ENCODE measurements at places on chromosomes 6 and 20. TPM values are rescaled to one million over a fixed set of nuclear protein-coding genes. Genes with fewer than 3 reads are reported as not detected.

The MYBL2 gene
- total RNA-seq, result 11.6 TPM

DNA sequence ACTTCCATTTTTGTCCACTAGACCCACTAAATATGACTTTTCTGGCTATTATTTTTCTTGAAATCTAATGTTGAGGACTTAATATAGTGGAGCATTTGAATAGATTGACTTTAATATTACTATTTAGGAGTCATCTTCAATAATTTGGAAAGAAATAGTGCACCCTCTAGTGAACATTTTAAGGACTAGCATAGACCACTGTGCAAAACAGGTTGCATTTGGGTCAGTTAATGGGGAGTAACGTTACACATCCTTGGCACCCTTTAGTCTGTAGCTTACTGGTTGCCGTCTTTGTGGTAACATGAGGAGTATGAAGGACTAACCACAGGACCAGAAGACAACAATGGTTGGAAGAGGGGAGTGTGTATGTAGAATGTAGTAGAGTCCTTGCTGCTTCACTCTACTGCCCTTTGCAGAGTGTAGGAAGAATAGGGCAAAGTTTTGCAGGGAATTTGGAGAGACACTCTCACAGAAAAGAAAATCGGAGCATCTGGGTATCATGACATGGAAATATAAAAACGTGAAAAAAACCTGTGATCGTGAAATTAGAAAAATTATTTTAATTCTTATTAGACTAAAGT lies 25.2 kb downstream of the RFPL4B start:
- no peaks in the 10 kb centered on the region for H3K27me3 ChIP-seq
- DNase-seq, result no peak
- H3K27ac ChIP-seq, result no peak overlapping the region
- no peaks in the 10 kb centered on the region for H3K4me1 ChIP-seq
- H3K36me3 ChIP-seq, result no peaks in the 10 kb centered on the region
- H3K4me3 ChIP-seq, result no peak overlapping the region

- peak overlapping the region; percentile 21 for H3K4me3 ChIP-seq
- H3K27me3 ChIP-seq, result no peaks in the 10 kb centered on the region
- H3K27ac ChIP-seq, result peak overlapping the region; percentile 99
- no peaks in the 10 kb centered on the region for H3K4me1 ChIP-seq
- DNase-seq, result peak; percentile 69
Measured at GRCh38 chr20:53597030-53597482, 3.4 kb upstream of the ZNF217 start.

The ETV7 gene
- 0.74 TPM for total RNA-seq

The SLC17A2 gene
- total RNA-seq, result not detected

GRCh38 chr20:32344835-32345506 lies 13.2 kb upstream of the ASXL1 start:
- no peaks in the 10 kb centered on the region for H3K27me3 ChIP-seq
- no peak for DNase-seq
- H3K36me3 ChIP-seq, result no peaks in the 10 kb centered on the region

DNA sequence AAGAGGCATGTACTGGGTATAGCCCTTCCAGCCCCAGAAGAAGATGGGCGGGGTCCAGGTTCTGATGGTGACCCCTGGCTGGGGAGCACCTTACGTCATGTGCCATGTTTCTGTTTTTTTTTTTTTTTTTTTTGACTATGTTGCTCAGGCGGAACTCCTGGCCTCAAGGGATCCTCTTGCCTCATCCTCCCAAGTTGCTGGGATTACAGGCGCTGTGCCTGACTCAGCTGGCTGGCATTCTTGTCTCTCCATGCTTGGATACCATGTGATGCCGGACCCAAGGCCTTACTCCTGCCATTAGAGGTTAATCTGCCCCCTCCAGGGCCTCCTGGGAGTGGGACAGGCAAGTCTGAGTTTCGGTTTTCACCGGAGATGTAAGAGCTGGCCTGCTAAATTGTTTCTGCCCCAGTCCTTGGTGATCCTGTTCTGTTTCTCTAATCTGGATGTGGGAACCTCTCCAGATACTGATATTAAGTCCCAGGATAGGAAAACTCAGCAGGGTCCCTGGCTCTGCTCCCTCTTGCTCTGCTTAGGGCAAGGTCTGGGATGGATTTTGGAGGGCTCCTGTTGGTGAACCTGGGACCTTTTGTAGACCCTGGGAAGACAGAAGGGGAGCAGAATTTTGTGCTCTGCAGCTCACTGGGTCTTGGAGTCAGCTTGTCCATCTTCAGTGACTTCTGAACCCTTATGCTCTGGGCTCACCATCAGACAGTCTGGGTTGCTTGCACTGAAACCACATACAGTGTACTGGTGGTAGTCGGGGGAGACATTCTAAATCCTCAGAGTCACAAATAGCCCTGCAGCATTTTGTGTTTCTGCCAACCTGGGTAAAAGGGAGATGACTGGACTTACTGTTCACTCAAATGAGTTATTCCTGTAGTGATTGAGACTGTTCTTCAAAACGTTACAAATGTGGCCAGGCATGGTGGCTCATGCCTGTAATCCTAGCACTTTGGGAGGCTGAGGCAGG lies 45.1 kb downstream of the PTK7 start:
- peaks cover 6% of the 10 kb centered on the region for H3K4me1 ChIP-seq
- no peak for DNase-seq
- H3K36me3 ChIP-seq, result no peaks in the 10 kb centered on the region
- peak overlapping the region; percentile 33 for H3K27ac ChIP-seq
- H3K27me3 ChIP-seq, result no peaks in the 10 kb centered on the region

GRCh38 chr6:84453499-84453898 lies 226.1 kb upstream of the CEP162 start:
- no peak for DNase-seq
- no peaks in the 10 kb centered on the region for H3K36me3 ChIP-seq
- no peaks in the 10 kb centered on the region for H3K4me1 ChIP-seq
- H3K4me3 ChIP-seq, result no peak overlapping the region
- H3K27me3 ChIP-seq, result no peaks in the 10 kb centered on the region

The SOBP gene
- total RNA-seq, result 15.8 TPM

DNA sequence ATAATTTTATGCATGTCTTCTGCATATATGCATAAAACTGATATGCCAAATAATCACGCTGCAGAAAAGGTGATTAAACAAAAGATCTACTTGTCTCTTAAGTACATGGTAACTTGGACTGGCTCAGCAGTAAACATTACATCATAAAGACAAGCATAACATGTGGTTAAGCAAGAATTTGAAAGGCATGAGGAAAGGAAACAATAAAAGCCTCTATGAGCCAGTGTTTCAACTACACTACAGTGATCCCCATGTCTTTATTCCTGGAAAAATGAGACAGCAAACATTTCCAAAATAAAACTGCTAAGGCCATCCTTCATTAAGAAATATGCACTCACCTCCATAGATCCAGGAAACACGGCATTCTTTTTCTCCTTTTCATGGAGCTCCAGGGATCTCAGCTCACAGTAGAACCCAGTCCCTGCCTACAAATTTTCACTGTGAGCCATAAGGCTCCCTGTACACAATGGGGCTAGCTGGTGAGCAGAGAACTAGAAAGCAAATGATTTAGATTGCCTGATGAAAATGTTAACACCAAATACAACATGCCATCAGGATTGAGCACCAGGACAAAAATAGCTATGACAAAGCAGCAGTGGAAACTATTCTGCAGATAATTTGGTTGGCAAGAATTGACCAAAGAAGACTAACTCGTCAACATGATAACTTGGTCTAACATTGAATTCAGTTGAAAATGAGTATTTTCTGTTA lies 156.1 kb downstream of the COL21A1 start:
- H3K4me3 ChIP-seq, result no peak overlapping the region
- no peak for DNase-seq
- H3K4me1 ChIP-seq, result no peaks in the 10 kb centered on the region
- no peak overlapping the region for H3K27ac ChIP-seq

DNA sequence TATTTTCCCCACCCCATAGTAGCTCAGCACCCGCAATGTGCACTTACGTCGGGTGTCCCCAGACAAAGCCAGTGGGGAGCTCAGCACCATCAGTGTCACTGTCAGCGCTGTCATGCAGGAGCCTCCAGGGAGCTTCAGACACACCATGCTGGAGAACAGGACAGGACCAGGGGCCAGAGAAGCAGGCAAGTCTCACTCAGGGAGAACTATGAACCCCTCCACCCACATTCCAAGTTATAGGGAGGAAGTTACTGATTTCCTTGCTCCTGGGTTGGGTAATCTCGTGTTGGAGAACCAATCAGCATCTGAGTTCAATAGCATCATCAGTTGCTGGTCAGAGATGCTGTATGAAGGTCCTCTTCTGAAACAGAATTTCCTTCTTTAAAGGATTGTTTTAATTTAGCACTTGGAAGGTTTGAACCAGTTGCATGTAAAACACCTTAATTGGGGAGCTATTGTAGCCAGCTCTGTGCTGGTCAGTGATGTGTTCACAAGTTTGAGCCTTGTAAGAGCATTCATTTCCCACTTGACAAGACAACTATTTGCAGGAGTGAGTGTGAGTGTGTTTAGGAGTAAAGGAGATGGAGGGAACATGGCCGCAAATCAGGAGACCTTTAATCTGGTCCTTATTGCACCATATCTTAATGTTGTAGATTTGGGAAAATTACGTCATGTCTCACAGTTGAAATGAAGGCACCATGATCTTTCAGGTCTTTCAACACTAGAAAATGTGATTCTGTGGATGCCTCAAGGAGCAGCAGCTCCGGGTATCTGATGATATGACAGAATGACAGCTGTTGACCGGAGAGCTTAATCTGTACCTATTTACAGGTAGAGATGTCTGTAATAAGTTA lies at the start of gene HLA-DRB1:
TSS of gene HLA-DRB1 (minus strand) at position 253 of the 854 bp plus-strand sequence. CDS start at position 147, 106 bp downstream.
- H3K27me3 ChIP-seq, result no peaks in the 10 kb centered on the region
- no peak within 1 kb of the TSS for H3K27ac ChIP-seq
- H3K4me3 ChIP-seq, result no peak within 1 kb of the TSS
- DNase-seq, result no peak
- H3K4me1 ChIP-seq, result no peaks in the 10 kb centered on the region

GRCh38 chr20:41050361-41051008 lies 21.9 kb downstream of the TOP1 start:
- H3K27ac ChIP-seq, result no peak overlapping the region
- no peak for DNase-seq
- H3K4me1 ChIP-seq, result peaks cover 15% of the 10 kb centered on the region
- H3K27me3 ChIP-seq, result no peaks in the 10 kb centered on the region

The MYT1 gene
- total RNA-seq, result 0.74 TPM

The UST gene
- total RNA-seq, result 6.6 TPM

The TRAPPC3L gene
- not detected for total RNA-seq

- no peak overlapping the region for H3K4me3 ChIP-seq
- no peaks in the 10 kb centered on the region for H3K27me3 ChIP-seq
- no peak for DNase-seq
- no peaks in the 10 kb centered on the region for H3K36me3 ChIP-seq
Measured at GRCh38 chr6:3328145-3328544, 69.4 kb downstream of the PSMG4 start.

DNA sequence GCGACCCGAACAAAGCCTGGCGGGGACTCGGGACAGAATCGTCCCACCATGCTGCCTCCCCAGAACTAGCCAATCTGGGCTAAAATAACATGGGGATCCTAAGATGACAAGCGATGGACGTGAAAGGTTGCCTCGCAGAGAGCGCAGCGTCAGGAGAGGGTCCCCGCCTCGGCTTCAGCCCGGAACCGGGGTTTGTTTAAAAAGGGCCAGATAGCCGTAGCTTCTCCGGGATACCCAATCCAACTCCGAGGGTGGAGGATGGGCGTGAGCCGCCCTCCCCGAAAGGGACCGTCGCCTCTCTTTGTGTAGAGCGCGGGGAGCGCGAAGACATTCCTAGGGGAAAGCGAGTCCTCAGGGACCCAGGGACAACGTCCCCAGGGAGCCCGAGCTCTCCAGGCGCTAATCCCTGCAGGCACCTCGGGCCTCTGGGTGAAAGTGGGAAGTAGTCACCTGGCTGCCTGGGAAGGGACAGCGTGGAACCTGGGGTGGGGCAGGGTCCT lies 643 bp downstream of the CD24 start:
- H3K27me3 ChIP-seq, result no peaks in the 10 kb centered on the region
- H3K4me3 ChIP-seq, result peak overlapping the region; percentile 62
- no peaks in the 10 kb centered on the region for H3K4me1 ChIP-seq
- H3K36me3 ChIP-seq, result no peaks in the 10 kb centered on the region

DNA sequence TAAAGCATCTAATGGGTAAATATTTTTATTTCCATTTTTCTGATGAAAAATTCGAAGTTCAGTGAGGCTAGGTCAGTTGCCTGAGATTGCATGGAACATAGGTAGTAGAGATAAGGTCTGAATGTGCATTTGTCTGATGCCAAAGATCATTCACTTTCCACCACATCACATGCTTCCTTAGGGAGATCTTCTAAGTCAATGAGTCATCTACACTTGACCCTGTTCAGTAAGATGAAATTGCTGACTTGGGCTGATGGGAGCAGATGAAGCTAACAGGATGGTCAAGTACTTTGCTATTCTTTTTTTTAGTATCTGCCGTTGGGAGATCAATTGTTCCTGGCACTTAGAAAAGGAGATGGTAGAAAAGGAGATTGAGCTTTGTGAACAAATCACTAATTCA lies 511.3 kb downstream of the PHF3 start:
- no peaks in the 10 kb centered on the region for H3K36me3 ChIP-seq
- H3K4me1 ChIP-seq, result no peaks in the 10 kb centered on the region
- no peak overlapping the region for H3K4me3 ChIP-seq
- no peaks in the 10 kb centered on the region for H3K27me3 ChIP-seq
- DNase-seq, result no peak

DNA sequence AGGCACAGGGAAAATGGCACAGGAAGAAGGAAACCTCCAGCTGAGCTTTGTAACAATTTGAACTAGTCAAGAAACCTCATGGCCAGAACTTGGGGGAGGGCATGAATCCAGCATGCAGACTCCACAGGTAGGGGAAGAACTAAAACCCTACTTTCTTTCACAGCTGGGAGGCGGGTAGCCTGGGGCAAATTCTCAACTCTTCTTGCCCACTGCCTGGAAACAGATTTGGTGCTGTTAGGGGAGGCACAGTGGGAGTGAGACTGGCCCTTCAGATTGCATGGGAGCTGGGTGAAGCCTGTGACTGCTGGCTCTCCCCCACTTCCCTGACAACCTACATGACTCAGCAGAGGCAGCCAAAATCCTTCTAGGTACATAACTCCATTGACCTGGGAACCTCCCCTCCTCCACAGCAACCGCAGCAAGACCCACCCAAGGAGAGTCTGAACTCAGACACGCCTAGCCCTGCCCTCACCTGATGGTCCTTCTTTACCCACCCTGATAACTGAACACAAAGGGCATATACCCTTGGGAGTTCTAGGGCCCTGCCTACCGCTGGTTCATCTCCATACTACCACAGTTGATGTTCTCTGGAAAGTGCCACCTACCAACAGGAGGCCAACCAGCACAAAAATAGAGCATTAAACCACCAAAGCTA lies 37.2 kb upstream of the TRIM27 start:
- H3K27me3 ChIP-seq, result no peaks in the 10 kb centered on the region
- no peak overlapping the region for H3K27ac ChIP-seq
- no peak for DNase-seq
- H3K4me1 ChIP-seq, result no peaks in the 10 kb centered on the region
- H3K36me3 ChIP-seq, result no peaks in the 10 kb centered on the region
- no peak overlapping the region for H3K4me3 ChIP-seq

GRCh38 chr6:164085091-164086075 lies 670.9 kb downstream of the QKI start:
- H3K27me3 ChIP-seq, result no peaks in the 10 kb centered on the region
- H3K4me3 ChIP-seq, result no peak overlapping the region
- no peak for DNase-seq
- H3K27ac ChIP-seq, result no peak overlapping the region
- H3K4me1 ChIP-seq, result no peaks in the 10 kb centered on the region

The ARMC12 gene
- 4.4 TPM for total RNA-seq

The GTSF1L gene
- total RNA-seq, result 7.2 TPM

Data from prostate gland (tissue), 2 donors.